ENCODE measurements at places on chromosomes 3 and 15.

DNA sequence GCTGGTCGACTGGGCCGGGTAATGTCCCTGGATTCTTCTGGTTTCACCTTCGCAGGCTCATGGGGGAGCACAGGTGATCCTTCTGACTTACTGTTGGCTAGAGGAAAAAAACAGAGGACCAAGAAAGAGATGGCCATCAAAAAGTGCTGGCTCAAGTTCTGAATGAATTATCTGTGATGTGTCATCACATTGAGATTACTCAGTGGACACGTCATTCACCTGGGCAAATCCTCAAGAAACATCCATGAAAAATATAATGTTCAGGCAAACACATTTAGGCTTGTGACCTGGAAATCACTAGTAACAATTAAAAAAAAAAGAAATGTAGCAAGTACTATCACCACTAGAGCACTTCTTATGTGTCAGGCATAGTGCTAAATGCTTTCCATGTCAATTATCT lies 81.5 kb upstream of the SLC2A2 start:
- DNase-seq = no peak

- no peak for DNase-seq
These were observed 172.6 kb upstream of the BHLHE40 start for GRCh38 chr3:4806535-4807108.

DNA sequence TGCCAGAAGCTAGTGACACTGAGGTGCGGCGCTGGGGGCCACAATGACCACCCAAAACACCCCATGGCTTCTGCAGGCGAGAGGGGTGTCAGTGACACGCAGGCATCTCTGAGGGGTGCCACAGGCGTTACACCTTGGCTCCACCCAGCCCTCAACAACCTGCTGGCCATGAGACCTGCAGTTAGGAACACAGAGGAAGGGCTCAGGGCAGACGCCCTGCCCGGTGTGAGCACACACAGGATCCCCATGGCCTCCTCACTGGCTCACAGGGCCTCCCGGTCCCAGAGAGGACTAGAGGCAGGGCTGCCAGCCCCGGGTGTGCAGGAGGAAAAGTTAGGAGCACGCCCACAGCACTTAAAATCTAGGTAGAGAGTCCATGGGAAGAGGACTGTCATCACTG lies 35.1 kb downstream of the CYFIP1 start:
- DNase-seq = no peak

DNA sequence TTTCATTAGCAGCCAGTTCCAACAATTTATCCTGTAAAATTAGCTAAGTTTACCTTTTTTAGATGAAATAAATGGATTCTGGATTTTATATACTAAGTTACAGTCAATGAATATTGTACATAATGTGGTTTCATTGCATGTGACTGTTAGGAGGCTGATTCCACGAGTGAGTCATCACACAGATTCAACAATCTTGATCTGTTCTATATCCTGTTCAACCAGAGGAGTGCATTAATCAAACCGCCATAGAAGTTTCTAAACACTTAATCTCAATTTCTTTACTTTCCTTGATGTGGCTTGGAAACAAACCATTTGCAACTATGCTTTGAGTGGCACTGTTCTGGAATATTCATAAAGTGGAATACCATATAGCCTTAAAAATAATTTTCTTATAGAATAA lies 15.3 kb downstream of the DNAJC13 start:
- DNase-seq = no peak

GRCh38 chr3:52834871-52835501 lies at the start of gene MUSTN1:
Gene MUSTN1, minus strand, starts transcription at chr3:52835019. Its CDS starts 71 bp downstream, at chr3:52834948.
- no peak for DNase-seq

GRCh38 chr3:53544357-53544756 lies 49.9 kb downstream of the CACNA1D start:
- DNase-seq = no peak

- DNase-seq = no peak
These were observed 80.7 kb downstream of the ZNF148 start for GRCh38 chr3:125294411-125294810.

GRCh38 chr3:138314751-138315150 lies 14.9 kb downstream of the NME9 start:
- no peak for DNase-seq

GRCh38 chr15:85419161-85419560 lies 38.8 kb downstream of the AKAP13 start:
- DNase-seq = no peak

DNA sequence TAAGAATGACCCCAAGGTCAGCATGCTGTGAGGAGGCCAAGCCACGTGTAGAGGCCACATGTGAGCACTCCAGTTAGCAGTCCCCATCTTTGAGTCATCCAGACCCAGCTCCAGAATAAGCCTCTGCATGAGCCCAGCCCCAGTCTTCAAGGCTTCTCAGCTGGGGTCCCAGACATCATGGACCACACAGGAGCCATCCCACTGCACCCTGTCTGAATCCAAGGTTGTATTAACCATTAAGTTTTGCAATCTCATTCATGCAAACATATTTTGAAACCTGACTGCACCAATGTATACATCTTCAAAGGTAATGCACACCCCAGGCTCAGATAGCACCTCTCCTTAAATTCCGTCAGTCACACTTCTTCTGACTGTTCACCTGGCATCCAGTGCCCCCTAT lies 249.1 kb upstream of the CHRNA7 start:
- DNase-seq = no peak

DNA sequence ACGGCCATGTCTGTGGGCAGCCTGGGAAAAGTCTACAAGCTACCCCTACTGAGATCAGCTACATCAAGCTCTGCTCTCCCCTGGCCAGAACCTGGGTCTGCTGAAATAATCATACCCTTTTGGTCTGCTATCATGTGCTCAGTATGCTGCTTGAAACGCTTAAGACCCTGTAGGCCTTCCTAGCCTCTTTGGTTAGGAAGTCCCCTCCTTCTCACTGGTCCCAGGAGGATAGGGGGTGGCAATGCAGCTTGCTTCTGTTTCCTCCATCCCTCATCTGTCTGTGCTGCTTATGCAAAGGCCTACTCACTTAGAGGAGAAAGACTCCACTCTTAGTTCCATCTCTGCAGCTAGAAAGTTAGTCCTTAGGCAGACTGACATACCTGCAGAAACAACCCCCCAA lies 118.2 kb upstream of the RASGRP1 start:
- DNase-seq = no peak

GRCh38 chr3:16548721-16549120 lies 35.2 kb upstream of the RFTN1 start:
- DNase-seq = no peak

GRCh38 chr15:47470983-47471382 lies 246.3 kb upstream of the SEMA6D start:
- DNase-seq = no peak

- no peak for DNase-seq
These were observed 58.9 kb downstream of the SLMAP start for GRCh38 chr3:57815036-57815435.

DNA sequence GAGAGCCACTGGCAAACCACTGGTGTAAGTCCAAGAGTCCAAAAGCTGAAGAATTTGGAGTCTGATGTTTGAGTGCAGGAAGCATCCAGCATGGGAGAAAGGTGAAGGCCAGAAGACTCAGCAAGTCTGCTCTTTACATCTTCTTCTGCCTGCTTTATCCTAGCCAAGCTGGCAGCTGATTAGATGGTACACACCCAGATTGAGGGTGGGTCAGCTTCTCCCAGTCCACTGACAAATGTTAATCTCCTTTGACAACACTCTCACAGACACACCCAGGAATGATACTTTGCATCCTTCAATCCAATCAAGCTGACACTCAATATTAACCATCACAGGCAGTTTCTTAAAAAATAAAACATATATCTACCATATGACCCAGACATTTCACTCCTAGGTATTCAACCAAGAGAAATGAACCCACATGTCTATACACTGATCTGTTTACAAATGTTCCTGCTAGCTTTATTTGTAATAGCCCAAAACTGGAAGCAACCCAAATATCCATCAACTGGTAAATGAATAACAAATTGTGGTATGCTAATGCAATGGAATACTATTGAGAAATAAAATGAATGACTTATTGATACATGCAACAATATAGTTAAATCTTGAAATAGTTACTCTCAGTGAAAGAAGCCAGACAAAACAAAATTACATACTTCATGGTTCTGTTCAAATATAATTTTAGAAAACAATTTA lies 373.8 kb downstream of the ZNF385D start:
- DNase-seq = no peak

- no peak for DNase-seq
These were observed 504.9 kb downstream of the TBL1XR1 start for GRCh38 chr3:176692199-176692965.

- no peak for DNase-seq
These were observed 129.6 kb downstream of the CTNNB1 start for GRCh38 chr3:41328926-41329325.

DNA sequence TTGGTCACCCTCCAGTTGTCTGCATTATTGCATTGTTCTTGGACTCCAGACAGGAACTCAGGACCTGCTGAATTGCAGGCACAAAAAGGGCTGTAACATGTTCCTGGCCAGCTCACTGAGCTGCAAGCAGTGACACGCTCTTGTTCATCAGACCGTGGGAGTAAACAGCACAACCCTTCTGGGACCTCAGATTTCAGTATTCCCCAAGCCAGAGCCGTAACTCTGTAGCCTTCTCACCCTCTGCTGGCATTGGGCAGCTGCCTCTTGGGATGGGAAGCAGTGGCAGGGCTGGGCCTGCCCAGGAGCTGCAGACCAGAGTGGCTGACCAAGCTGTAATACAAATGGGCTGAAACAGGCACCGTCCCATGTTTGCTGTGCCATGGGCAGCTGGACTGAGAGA lies 607.1 kb upstream of the BCHE start:
- DNase-seq = no peak

DNA sequence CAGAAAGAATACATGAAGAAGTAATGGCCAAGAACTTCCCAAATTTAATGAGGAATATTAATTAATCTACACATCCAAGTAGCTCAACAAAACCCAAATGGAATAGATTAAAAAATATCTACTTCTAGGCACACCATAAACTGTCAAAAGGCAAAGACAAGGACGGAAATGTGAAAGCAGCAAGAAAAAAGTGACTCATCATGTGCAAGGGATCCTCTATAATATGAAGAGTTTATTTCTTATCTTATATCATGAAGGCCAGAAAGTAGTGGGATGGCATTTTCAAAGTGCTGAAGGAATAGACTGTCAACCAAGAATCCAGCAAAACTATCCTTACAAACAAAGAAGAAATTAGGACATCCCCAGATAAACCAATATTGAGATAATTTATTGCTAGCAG lies 73.9 kb upstream of the PRICKLE2 start:
- no peak for DNase-seq

GRCh38 chr15:88752951-88753350 lies 50.3 kb upstream of the ACAN start:
- no peak for DNase-seq

GRCh38 chr3:8491271-8492144 lies 10.1 kb upstream of the LMCD1 start:
- no peak for DNase-seq

DNA sequence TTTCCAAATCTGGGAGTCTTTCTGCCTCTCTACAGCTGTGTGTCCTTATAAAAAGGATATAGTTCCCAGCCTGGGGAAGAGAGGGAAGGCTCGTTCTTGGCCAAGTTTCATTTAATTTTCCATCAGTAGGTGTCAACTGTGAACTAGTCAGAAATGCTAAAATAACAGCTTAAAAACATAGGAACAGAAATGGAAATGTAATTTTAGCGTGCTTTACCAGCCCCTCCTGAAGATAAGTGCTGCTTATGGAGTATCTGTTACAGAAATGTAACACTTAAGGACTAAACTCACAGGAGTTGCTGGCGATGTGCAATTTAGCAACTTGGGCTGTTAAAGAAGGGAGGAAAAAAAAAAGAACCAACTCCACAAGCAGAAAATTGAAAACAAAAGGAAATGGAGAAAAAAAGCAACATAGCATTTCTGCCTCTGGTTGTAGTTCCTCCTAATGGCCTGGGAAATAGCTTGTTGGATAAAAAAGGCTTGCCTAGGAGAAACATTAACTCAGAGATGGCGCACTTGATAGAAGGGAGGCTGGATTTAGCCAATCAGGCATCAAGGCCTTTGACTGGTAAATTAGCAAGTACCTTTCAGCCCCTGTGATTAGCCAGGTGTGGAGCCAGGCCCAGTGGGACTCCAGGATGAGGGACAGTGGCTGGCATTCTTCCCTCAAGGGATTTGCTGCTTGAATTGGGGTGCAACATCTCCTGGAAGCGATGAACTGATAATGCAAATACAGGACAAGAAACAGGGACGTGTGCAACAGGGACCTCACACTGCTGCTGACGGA lies 84.3 kb downstream of the RPLP1 start:
- DNase-seq = no peak

- DNase-seq = no peak
These were observed 53.9 kb downstream of the TRIM69 start for GRCh38 chr15:44790215-44790614.

DNA sequence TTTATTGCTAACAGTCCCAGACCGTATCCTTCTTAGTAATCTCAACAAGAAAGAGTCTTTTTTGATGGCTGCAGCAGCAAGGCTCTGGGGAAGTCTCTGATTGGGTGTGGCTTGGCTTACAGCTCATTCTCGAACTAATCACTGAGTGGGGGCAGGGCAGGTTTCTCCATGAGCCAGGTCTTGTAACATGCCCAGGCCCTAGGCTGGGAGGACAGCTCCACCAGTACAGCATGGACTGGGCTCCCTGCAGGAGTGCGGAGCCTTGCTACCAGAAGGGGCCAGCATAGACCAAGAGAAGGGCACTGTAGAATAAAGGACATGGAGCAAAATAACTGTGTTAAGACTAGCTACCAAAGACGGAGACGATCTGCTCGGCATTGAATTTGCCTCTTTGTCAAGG lies 7.2 kb downstream of the CD276 start:
- no peak for DNase-seq

GRCh38 chr3:10833855-10834414 lies 17.9 kb downstream of the SLC6A11 start:
- no peak for DNase-seq

GRCh38 chr3:192919901-192920300 lies 2.2 kb upstream of the MB21D2 start:
- no peak for DNase-seq

DNA sequence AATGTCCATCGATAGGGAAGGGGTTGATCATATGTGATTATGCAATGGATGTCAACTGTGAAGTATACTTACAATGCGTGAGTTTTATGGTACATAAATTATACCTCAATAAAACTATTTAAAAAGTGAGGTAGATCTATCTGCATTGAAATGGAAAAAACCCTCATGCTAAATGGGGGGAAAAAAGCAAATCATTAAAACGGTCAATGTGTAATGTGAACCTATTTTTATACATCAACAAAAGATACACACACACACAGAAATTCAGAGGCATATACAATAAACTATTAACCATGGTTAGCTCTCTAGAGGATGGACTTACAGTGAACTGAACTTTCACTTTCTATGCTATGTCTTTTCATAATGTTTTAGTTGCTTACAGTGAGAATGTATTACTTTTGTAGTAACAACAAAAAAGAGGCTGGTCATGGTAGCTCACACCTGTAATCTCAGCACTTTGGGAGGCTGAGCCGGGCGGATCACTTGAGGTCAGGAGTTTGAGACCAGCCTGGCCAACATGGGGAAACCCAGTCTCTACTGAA lies 23.1 kb downstream of the STIMATE start:
- DNase-seq = no peak

GRCh38 chr3:187693431-187693830 lies 8.9 kb downstream of the RTP2 start:
- DNase-seq = no peak
